ENCODE measurements at places on chromosomes 12 and 14. TPM values are rescaled to one million over a fixed set of nuclear protein-coding genes. Genes with fewer than 3 reads are reported as not detected.

Gene MIP
- 0.51 TPM for polyA plus RNA-seq

Gene B4GALNT3
- polyA plus RNA-seq, result not detected

Gene NOPCHAP1
- 34.4 TPM for polyA plus RNA-seq

Gene IL23A
- not detected for polyA plus RNA-seq

Gene CYP46A1
- polyA plus RNA-seq, result 13.4 TPM

Gene TOMM20L
- not detected for polyA plus RNA-seq

Gene MYRFL
- polyA plus RNA-seq, result 0.24 TPM

Gene RAD51B
- 5.8 TPM for polyA plus RNA-seq

Gene SLC6A15
- polyA plus RNA-seq, result 75.1 TPM

Gene NAV3
- 5.9 TPM for polyA plus RNA-seq

Gene FAM181A
- not detected for polyA plus RNA-seq

Gene E2F7
- polyA plus RNA-seq, result not detected

Gene KRT75
- not detected for polyA plus RNA-seq

Gene BEGAIN
- polyA plus RNA-seq, result 0.74 TPM

Gene KRT7
- not detected for polyA plus RNA-seq

Gene PTCSC3
- not detected for polyA plus RNA-seq

Gene EPYC
- not detected for polyA plus RNA-seq

Gene NID2
- not detected for polyA plus RNA-seq

Gene LTBP2
- polyA plus RNA-seq, result 0.46 TPM

Gene ASPG
- not detected for polyA plus RNA-seq

Gene TMTC2
- 10.2 TPM for polyA plus RNA-seq

Gene CIDEB
- polyA plus RNA-seq, result 3.6 TPM

Gene METTL17
- 34.6 TPM for polyA plus RNA-seq

Gene TMEM30B
- polyA plus RNA-seq, result not detected

Gene GUCY2C
- not detected for polyA plus RNA-seq

Gene RNASE3
- 2.3 TPM for polyA plus RNA-seq

Gene GPR84
- not detected for polyA plus RNA-seq

Gene PMCH
- 2.1 TPM for polyA plus RNA-seq
